Activated naive CD8-positive, alpha-beta T cell treated with anti-CD3 and anti-CD28 coated beads, Interleukin-2, amount 10 ng/mL, durations not matched to agents 7 days and 5 days (primary cell): ENCODE measurements at places on chromosomes 12 and 14. TPM values are rescaled to one million over a fixed set of nuclear protein-coding genes. Genes with fewer than 3 reads are reported as not detected.

DNA sequence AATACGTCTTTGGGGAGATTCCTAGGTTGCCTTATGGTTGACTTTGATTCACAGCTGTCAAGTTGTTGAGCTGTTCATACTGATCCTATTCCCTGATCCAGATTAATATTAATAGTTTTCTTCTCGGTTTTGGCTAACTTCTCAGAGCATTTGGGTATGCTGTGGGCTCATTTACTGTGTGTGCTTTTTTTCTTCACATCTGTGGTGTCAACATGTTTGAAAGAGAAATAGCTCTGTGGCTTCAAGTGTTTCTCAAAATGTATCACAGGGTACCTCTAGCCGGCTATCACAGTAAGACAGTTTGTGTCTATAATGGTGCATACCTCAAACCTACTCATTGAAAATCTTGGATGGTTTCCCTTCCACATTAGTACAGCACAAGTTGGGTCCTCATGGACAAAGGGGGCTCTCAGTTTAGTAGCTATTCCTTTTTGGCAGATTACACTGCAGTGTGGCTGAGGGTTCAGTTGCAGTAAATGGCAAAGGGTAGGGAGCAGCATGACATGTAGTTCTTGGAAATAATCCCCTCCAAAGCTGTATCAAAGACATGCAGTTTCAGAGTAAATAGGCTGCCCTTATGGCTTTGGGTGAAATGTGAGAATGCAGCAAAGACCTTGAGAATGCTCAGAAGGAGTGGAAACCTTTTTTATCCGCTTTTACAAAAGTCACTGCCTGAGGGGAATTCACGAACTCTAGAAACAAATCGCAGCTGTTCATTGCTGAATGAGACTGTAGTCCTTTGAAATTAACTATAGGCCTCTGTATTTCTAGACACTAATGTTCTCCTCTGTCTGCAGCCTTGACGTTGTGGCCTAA lies 102.4 kb upstream of the ATF1 start:
- H3K27ac ChIP-seq = no peak overlapping the region
- no peak overlapping the region for H3K4me3 ChIP-seq
- peaks cover 6% of the 10 kb centered on the region for H3K36me3 ChIP-seq
- no peaks in the 10 kb centered on the region for H3K4me1 ChIP-seq
- no peak for DNase-seq

The GLIPR1L2 gene
- 0.28 TPM for total RNA-seq

The SLC5A8 gene
- not detected for total RNA-seq

The SLC25A47 gene
- total RNA-seq = not detected

GRCh38 chr14:38039496-38039895 lies 168.2 kb upstream of the SSTR1 start:
- DNase-seq = no peak
- no peaks in the 10 kb centered on the region for H3K36me3 ChIP-seq
- H3K4me1 ChIP-seq = peaks cover 4% of the 10 kb centered on the region
- H3K27me3 ChIP-seq = no peaks in the 10 kb centered on the region

DNA sequence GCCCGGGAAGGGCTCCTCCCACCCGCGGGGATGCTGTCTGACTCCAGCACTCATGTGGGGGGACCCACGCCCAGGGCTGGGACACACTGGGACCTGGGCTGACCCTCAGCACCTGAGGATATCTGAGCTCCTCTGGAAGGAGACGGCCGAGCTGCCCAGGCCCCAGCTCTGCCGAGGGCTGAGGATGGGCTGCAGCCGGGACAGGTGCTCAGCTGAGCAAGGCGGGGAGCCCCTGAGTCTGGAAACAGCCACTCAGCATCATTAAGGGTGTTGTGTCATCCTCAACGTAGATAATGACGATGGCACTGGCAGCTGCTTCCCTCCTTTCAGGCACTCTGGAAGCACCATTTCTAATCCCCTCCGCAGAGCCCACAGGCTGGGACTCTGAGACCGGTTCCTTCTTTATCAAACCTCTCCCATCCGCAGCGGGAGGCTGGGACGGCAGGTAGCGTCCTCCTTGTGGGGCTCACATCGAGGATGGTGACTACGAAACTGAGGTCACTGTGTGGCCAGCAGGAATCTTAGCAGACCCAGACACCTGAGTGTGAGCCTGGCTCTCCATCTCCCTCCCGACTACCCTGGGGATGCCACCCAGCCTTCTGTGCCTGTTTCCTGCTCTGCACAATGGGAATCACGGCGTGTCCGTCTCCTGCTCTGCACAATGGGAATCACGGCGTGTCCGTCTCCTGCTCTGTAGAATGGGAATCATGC lies 26.7 kb upstream of the SFSWAP start:
- DNase-seq = no peak
- no peaks in the 10 kb centered on the region for H3K36me3 ChIP-seq
- no peak overlapping the region for H3K27ac ChIP-seq
- no peak overlapping the region for H3K4me3 ChIP-seq
- H3K27me3 ChIP-seq = peaks cover 5% of the 10 kb centered on the region

GRCh38 chr12:26554332-26554731 lies 278.7 kb downstream of the ITPR2 start:
- H3K4me1 ChIP-seq = no peaks in the 10 kb centered on the region
- no peak overlapping the region for H3K4me3 ChIP-seq
- H3K27ac ChIP-seq = no peak overlapping the region
- peaks cover 17% of the 10 kb centered on the region for H3K36me3 ChIP-seq
- no peak for DNase-seq
- H3K27me3 ChIP-seq = no peaks in the 10 kb centered on the region
